ENCODE measurements at places on chromosomes 13 and 19.

DNA sequence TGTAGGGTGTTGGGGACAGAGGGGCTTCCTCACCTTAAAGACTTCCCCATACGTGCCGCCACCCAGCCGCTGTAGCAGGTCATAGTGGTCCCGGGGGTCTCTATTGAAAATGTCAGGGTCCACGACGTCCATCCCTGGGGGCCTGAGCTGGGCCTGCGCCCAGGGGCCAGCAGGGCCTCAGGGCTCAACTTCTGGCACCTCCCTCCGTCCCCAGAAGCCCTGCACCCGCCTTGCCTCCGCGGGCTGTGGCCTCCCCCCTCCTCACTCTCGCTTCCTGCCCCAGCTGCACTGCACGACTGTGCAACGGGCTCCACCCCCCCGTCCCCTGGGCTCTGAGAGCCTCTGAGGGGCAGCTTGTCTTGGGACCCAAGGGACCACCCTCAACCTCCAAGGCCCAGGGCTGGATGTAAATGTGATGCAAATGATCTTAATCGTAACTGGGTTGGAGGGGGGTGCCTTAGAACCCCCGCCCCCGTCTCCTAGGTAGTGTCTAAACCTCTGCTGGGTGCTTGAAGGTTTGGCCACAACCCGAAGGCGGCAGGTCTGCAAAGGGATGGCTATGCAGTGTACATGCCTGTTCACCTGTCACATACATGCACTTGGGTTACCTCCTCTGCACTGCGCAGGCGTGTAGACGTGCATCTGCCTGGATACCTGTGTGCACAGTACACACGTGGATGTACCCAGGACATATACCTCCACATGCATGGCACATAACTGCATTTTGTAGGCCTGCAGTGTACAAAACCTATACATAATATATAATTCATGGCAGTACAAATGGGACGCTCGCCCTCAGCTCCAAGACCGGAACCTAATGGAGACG, at the start of gene MAP4K1:
TSS of gene MAP4K1 (minus strand) at position 190 of the 826 bp plus-strand sequence. CDS start at position 132, 58 bp downstream.
- no peak for DNase-seq

DNA sequence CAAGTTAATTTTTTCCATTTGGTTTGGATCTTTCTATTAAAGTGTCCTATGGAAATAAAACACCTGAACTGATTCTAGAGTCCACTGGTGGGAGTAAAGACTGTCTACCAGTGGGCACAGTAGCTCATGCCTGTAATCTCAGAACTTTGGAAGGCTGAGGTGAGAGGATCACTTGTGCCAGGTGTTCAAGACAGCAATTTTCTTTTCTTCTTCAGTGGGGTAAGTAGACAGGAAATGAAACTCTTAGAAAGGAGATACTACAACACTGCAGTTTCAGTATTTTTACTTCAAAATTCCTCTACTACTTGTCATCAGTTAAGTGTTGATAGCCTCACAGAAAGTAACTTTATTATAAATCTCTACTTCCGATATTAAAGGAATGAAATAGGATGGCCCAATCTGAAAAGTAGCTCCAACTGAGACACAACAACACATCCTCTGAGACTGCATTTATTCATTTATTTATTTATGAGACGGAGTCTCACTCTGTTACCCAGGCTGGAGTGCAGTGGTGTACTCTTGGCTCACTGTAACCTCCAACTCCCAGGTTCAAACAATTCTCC, 26.3 kb downstream of the DNMT1 start:
- no peak for DNase-seq

- DNase-seq = peak; percentile 72
Observed at GRCh38 chr19:5826531-5827341, 12.8 kb downstream of the FUT6 start.

GRCh38 chr19:42629191-42629590, 34.5 kb upstream of the CEACAM8 start:
- DNase-seq = no peak

DNA sequence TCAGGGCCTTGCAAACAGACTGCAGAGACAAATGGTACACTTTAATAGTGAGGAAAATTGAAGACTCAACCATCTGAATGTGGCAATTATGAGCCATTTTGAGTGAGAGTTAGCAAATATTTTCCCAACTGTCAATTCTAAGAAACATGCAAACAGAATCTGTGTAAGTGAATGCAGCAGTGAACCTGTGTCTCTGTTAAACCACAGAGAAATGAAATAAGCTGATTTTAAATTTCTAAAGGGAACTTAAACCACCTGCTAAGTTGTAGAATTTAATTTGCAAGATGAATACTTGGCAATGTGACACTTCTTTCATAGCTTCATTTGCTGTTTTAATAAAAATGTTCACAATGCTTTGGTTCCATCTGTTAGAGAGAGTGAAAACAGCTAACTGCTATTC, 42.0 kb upstream of the TDRD3 start:
- peak; percentile 14 for DNase-seq

- no peak for DNase-seq
Observed at GRCh38 chr13:58434943-58435342, 803.4 kb downstream of the PCDH17 start.

DNA sequence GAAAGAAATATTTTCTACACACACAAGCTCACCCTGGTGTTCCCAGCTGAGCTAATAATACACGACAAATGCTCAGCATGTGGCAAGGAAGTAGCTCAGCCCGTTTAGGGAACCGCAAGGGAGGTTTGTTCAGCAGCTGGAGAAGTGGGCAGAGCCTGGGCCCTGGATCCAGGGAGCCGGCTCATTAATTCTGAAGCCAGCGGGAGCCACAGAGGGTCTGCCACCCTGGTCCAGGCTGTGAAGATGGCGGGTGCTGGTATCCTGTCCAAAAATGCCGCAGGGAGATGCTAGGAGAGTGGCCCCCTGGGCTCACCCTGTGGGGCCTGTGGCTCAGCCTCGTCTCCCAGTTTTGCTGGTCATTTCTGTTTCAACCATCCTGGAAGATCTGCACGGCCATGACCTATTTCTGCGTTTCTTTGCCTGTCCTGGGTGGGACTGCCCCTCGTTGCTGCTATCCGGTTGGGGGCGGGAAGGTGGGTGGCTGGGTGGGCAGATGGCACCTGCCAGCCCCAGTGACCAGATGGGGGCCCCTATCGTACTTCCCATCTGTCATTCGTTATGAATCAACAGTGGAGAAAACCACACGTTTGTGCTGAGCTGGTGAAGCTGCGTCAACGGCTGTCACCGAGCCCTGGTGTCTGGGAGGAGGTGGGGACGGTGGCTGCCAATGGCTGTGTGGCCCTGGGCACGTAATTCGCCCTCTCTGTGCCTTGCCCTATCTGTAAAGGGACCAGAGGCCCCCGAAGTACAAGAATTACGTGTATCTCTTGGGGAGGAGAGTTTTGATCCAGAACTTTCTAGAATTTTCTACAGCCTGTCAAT, 2.7 kb upstream of the GNA15 start:
- peak; percentile 87 for DNase-seq

- DNase-seq = no peak
Observed at GRCh38 chr19:41691268-41691970, 3.3 kb upstream of the CEACAM7 start.

DNA sequence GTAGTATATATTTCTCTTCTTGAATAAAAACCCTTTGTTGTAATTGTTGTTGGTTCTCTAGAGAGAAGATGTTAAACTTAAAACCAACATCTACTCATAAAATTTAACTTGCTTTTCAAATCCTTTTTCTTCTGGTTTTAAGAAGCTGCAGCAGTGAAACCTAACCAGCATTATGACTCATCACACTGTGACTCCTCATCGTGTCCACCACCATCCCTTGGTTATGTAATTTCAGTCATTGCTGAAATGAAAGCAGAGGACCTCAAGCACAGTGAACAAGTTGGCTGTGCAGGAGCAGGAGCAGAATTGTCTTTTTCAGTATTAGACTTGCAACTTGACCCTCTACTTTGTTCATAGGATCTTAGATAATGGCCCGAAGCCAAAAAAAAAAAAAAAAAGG, 64.9 kb upstream of the HTR2A start:
- no peak for DNase-seq

- no peak for DNase-seq
Observed at GRCh38 chr13:49146950-49147355, 73.2 kb upstream of the MLNR start.

DNA sequence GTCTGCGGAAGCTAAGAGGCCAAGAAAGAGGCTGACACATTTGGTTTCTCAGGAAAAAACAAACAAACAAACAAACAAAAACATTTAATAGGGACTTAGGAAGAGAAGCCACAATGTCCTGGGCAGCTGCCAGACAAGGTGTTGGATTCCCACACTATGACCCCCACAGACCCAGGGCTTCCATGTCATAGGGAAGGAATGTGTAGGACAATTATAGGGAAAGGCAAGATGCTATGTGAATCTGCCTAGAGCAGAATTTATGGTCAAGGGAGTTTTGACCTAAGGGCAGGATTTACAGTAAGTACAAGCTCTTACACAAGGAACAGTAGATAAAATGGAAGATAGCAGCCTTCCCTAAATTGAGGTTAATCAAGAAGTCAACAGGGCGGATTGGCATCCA, 9.1 kb upstream of the CDADC1 start:
- no peak for DNase-seq

DNA sequence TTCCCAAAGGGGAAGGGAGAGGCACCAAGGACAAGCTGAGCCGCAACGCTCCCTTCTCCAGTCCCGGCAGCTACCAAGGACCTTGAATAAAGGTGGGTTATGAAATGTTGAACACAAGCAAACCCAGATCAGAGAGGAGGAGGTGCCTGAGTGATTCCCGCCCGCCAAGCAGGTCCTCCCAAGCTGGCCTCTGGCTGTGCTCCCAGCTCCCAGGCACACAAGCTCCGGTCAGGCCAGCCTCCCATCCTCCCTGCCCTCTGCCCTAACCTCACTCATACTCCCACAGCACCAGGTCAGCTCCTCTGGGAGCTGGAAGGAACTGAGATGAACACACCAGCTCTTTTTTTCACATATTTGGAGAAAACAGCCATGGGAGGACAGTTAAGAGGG, 3.7 kb downstream of the NAPA start:
- no peak for DNase-seq

GRCh38 chr13:98875146-98875729, 102.6 kb downstream of the DOCK9 start:
- no peak for DNase-seq

- no peak for DNase-seq
Observed at GRCh38 chr13:110557610-110558305, 3.8 kb downstream of the RAB20 start.

DNA sequence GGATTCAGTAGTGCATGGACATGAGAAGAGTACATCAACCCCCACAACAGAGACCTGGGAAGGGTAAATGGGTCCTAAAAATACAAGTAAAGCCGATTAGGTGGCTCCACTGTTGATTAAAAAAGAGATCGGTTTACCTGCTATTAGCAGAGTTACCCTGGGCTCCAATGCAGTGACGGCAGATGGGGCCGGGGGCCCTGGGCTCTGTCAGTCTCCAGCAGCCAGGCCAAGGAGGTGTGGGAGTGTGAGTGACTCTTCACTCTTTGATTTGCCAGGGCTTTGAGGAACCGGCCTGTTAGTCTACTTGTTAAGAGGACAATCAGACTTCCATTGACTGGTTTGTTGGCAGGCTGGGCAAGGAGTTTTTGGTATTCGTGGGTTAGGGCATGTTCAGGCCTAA, 1368.7 kb downstream of the UQCRFS1 start:
- no peak for DNase-seq

DNA sequence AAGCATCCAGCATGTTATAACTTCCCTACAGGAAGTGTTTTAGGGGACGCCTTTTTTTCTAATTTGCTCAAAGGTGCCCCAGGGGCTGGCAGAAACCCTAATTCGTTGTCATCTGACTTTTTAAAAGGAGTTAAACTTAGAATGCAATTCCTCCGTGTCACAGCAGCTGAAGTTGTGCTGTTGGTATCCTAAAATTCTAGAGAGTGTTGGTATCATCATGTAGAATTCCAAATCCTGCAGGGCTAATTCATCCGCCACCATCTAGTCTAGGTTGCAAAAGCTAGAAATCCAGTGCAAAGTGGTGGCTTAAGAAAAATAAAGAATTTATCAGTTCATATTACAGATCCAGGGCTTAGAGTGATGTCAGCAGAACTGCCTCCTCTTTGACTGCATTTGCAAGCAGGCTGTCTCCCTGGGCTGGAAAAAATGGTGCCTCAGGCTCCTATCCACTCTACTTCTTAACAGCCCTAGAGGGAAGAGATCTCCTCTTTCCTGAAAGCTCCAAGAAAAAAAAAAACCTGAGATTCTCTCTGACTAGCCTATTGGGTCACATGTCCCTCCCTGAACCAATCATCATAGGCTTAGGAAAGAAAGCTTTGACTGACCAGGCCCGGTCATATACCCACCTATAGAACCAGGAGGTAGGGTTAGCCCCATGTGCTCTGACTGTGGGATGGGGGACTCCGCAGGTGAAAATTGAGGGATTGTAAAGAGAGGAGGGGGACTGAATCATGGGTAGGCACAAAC, 73.0 kb downstream of the MAP4K1 start:
- peak; percentile 35 for DNase-seq

DNA sequence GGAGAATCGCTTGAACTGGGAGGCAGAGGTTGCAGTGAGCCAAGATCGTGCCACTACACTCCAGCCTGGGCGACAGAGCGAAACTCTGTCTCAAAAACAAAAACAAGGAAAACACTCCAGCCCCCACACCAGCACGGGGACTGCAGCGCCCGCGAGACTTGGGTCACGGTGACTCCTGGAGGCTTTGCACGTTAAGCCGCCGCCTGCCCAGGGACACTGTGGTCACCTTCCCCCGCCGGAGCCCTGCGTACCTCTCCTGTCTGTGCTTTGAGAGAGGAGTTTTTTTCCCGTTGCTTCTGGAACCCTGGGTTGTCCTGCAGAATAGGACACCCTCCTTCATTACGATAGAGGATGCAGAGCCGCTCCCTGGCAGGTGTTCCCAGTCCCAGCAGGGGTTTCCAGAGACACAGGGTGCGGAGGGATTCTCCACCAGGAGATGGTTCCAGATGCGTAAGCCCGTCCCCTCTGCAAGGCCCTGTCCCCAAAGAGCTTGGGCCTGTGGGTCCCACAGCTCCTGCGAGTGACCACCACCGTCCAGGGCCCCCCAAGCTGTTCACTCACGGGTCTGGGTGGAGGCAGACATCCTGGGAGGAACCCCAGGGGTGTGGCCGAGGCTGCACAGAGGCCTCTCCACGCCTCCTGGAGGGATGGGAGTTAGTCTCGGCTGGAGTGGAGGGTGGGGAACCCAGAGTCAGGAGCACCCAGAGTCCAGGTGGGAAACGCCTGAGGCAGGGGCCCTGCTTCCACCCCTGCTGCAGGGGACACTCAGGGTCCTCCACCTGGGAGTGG, 42.8 kb upstream of the NDUFS7 start:
- DNase-seq = no peak

DNA sequence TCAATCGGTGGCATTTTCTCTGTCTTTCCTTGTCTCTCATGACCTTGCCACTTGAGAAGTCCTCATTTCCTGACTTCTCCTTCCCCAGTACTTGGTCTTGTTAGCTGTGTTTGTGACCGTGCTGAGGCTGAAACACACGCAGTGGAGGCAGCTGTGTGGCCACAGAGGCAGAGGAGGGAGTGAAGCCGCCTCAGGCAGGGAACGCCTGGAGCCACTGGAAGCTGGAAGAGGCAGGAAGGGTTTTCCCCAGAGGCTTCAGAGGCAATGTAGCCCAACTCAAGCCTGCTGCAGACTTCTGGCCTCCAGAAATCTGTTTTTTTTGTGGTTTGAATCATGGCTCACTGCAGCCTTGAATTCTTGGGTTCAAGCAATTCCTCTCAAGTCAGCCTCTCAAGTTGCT, 29.2 kb upstream of the ARGLU1 start:
- no peak for DNase-seq

All from NCI-H2081 treated with DMSO at 0.1 percent for 48 hours (cell line).